ENCODE measurements at places on chromosomes 16 and 17.

DNA sequence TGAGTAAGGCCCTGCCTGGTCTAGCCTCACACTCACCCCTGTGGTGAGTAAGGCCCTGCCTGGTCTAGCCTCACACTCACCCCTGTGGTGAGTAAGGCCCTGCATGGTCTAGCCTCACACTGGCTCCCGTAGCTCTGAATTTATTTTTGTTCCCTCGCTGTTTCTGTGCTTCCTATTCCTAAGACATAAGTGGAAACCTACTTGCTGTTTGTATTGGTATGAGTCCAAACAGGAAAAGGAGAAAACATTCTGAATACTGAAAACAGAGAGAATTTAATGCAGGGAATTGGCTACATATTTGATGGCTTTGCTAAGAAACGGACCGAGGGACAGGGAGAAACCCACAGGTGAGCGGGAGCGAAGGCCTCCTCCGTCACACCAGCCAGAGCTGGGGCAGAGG lies 267.8 kb downstream of the FOXL1 start:
- H3K27me3 ChIP-seq = no peaks in the 10 kb centered on the region
- no peaks in the 10 kb centered on the region for H3K4me1 ChIP-seq

GRCh38 chr16:81366316-81366932 lies 51.7 kb downstream of the GAN start:
- DNase-seq = no peak
- H3K4me1 ChIP-seq = no peaks in the 10 kb centered on the region
- H3K27ac ChIP-seq = no peak overlapping the region
- no peaks in the 10 kb centered on the region for H3K27me3 ChIP-seq
- peaks cover 8% of the 10 kb centered on the region for H3K36me3 ChIP-seq
- no peak overlapping the region for H3K4me3 ChIP-seq

- no peaks in the 10 kb centered on the region for H3K36me3 ChIP-seq
- peak; percentile 26 for DNase-seq
- peak overlapping the region; percentile 19 for H3K27ac ChIP-seq
- H3K4me1 ChIP-seq = peaks cover 15% of the 10 kb centered on the region
Observed at GRCh38 chr16:55000595-55000994, 69.9 kb downstream of the IRX5 start.

GRCh38 chr16:8655184-8655717 lies 19.2 kb upstream of the ABAT start:
- H3K27me3 ChIP-seq = no peaks in the 10 kb centered on the region
- H3K4me3 ChIP-seq = no peak overlapping the region
- H3K36me3 ChIP-seq = no peaks in the 10 kb centered on the region
- no peaks in the 10 kb centered on the region for H3K4me1 ChIP-seq

- H3K4me1 ChIP-seq = no peaks in the 10 kb centered on the region
- no peaks in the 10 kb centered on the region for H3K27me3 ChIP-seq
- H3K4me3 ChIP-seq = no peak overlapping the region
- no peaks in the 10 kb centered on the region for H3K36me3 ChIP-seq
- no peak overlapping the region for H3K27ac ChIP-seq
- no peak for DNase-seq
Observed at GRCh38 chr17:19590912-19591551, 57.4 kb downstream of the SLC47A1 start.

- H3K4me3 ChIP-seq = no peak overlapping the region
- no peak overlapping the region for H3K27ac ChIP-seq
- peak; percentile 30 for DNase-seq
- no peaks in the 10 kb centered on the region for H3K4me1 ChIP-seq
- no peaks in the 10 kb centered on the region for H3K27me3 ChIP-seq
- H3K36me3 ChIP-seq = no peaks in the 10 kb centered on the region
Observed at GRCh38 chr16:86874141-86874540, 295.8 kb downstream of the FOXL1 start.

DNA sequence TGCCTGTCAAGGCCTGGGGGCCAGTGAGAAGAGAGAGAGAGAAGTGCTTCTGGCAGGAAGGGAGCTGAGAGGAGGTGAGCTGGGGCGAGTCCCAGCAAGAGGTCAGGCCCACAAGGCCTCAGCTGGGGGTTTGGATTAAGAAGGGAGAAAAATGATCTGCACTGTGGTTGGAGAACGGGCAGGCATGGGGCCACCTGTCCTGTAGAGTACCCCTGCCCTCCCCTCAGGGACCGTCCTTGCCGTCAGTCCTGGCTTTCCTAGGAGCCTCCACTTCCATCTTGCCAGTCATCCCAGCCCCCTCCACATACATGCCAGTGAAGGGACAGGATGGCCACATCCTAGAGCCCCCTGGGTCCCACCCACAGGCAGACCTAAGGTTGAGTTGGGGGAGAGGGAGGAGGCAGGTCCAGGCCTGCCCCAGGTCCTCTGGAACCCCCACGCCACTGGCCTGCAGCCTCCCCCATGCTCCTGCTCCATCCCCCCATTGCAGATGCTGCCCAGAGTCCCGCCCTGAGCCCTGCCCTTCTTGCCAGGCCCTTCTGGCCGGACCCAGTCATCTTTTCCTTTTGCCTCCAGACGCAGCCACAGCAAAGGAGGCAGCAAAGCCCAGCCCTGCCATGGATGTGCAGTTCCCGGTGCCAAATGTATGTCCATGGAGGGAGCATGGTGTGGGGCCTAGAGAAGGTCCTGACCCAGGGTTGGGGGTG lies 18.9 kb downstream of the KATNB1 start:
- H3K27me3 ChIP-seq = no peaks in the 10 kb centered on the region
- H3K27ac ChIP-seq = no peak overlapping the region
- no peak for DNase-seq
- H3K36me3 ChIP-seq = peaks cover 3% of the 10 kb centered on the region
- H3K4me1 ChIP-seq = peaks cover 6% of the 10 kb centered on the region
- H3K4me3 ChIP-seq = no peak overlapping the region

GRCh38 chr16:58628845-58629732 lies 537 bp downstream of the CNOT1 start:
- H3K27ac ChIP-seq = peak overlapping the region; percentile 99
- peak overlapping the region; percentile 87 for H3K4me3 ChIP-seq
- 0 out of 2 replicates have a peak, but pooled peaks cover 2% of the 10 kb centered on the region for H3K36me3 ChIP-seq
- H3K27me3 ChIP-seq = no peaks in the 10 kb centered on the region

GRCh38 chr17:2240541-2240940 lies 63.0 kb downstream of the SMG6 start:
- DNase-seq = no peak
- H3K4me3 ChIP-seq = no peak overlapping the region
- H3K36me3 ChIP-seq = peaks cover 2% of the 10 kb centered on the region
- H3K4me1 ChIP-seq = no peaks in the 10 kb centered on the region
- H3K27me3 ChIP-seq = no peaks in the 10 kb centered on the region

- no peak for DNase-seq
- H3K4me1 ChIP-seq = 0 out of 2 replicates have a peak, but pooled peaks cover 4% of the 10 kb centered on the region
- H3K27ac ChIP-seq = peak overlapping the region; percentile 11
- H3K4me3 ChIP-seq = no peak overlapping the region
- no peaks in the 10 kb centered on the region for H3K36me3 ChIP-seq
Observed at GRCh38 chr16:27241658-27242057, 26.9 kb downstream of the NSMCE1 start.

- DNase-seq = no peak
- no peak overlapping the region for H3K4me3 ChIP-seq
- no peaks in the 10 kb centered on the region for H3K36me3 ChIP-seq
Observed at GRCh38 chr16:80299416-80299815, 241.4 kb upstream of the DYNLRB2 start.

GRCh38 chr17:73667181-73667959 lies 23.1 kb upstream of the SDK2 start:
- H3K36me3 ChIP-seq = no peaks in the 10 kb centered on the region
- H3K27ac ChIP-seq = no peak overlapping the region
- no peaks in the 10 kb centered on the region for H3K4me1 ChIP-seq
- H3K27me3 ChIP-seq = no peaks in the 10 kb centered on the region

DNA sequence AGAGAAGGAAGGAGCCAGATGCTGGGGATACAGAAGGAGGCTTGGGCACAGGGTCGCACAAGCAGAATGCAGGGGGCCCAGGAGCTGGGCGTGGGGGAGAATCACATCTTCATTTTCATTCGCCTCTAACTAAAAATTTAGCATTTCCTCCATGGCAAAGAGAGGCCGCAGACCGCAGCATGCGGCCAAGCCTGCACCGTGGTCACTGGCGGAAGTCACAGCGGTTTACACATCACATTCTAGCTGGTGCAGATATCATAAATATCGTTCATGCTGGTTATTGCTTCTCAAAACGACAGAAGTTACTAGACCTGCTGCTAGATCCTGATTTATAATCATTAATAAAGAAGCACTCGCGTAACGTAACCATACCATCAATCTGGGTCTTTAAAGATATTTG lies 162.0 kb downstream of the NTN1 start:
- no peak for DNase-seq
- no peaks in the 10 kb centered on the region for H3K4me1 ChIP-seq
- H3K27me3 ChIP-seq = no peaks in the 10 kb centered on the region
- no peak overlapping the region for H3K4me3 ChIP-seq
- H3K27ac ChIP-seq = no peak overlapping the region
- H3K36me3 ChIP-seq = no peaks in the 10 kb centered on the region

- H3K27ac ChIP-seq = no peak overlapping the region
- H3K4me1 ChIP-seq = peaks cover 8% of the 10 kb centered on the region
- no peaks in the 10 kb centered on the region for H3K36me3 ChIP-seq
- no peaks in the 10 kb centered on the region for H3K27me3 ChIP-seq
- no peak for DNase-seq
Observed at GRCh38 chr16:2953706-2954627, 10.1 kb upstream of the KREMEN2 start.

GRCh38 chr16:51752438-51752995 lies 601.4 kb upstream of the SALL1 start:
- no peaks in the 10 kb centered on the region for H3K27me3 ChIP-seq
- DNase-seq = no peak
- H3K36me3 ChIP-seq = no peaks in the 10 kb centered on the region
- no peaks in the 10 kb centered on the region for H3K4me1 ChIP-seq
- no peak overlapping the region for H3K27ac ChIP-seq

DNA sequence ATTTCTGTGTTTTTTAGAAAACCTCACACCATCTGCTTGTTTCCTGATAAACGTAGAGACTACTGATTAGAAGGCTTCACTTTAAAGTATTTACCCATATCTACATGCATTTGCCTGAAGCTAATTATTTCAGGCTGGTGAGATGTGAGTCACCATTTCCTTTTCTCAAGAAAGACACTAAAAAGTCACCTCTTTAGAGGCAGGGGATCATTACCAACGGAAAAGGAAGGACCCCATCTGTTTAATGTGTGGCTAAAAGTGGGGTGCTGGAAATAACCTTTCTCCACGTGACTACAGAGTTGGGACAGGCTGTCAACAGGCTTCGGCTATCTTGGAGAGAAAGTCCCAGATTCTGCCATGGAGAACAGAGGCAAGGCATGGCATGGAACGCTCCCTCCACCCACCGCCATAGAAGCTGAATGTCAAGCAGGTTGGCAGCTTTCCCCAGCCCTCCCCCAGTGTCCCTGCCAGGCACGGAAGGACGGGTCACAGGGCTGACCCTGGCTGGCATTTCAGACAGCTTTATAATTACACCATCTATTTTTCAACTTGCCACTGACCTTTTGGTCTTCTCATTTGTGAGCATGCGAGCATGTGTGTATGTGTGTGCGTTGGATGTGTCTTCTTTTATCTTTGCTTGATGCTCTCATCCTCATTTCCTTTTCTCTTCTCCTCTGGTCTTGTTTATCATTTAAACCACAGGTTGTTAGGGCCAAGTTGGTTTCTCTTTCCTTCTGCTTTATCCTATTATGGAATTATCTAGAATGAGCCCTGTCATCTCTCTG lies 157.0 kb downstream of the CPPED1 start:
- no peak overlapping the region for H3K27ac ChIP-seq
- H3K27me3 ChIP-seq = no peaks in the 10 kb centered on the region
- H3K4me3 ChIP-seq = no peak overlapping the region
- H3K36me3 ChIP-seq = no peaks in the 10 kb centered on the region
- DNase-seq = no peak
- no peaks in the 10 kb centered on the region for H3K4me1 ChIP-seq

DNA sequence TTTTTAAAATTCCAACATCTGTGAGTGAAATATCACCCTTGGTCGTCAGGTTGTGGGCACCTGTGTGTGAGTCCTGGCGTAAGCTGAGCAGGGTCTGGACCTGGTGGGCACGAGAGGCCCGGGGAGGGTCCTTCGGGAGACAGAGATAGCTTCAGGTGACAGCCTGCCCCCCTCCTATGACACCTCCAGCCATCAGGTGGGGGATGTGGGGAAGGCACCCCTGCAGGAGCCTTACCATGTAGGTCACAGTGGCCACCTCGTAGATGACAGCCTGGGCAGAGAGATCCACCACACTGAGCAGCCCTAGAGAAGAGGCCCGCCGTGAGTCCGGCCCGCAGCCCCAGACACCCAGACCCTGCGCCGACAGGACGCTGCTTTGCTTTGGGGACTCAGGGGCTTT lies 11.2 kb downstream of the SLC47A2 start:
- H3K4me3 ChIP-seq = no peak overlapping the region
- H3K27me3 ChIP-seq = no peaks in the 10 kb centered on the region
- no peak for DNase-seq
- peaks cover 13% of the 10 kb centered on the region for H3K4me1 ChIP-seq

DNA sequence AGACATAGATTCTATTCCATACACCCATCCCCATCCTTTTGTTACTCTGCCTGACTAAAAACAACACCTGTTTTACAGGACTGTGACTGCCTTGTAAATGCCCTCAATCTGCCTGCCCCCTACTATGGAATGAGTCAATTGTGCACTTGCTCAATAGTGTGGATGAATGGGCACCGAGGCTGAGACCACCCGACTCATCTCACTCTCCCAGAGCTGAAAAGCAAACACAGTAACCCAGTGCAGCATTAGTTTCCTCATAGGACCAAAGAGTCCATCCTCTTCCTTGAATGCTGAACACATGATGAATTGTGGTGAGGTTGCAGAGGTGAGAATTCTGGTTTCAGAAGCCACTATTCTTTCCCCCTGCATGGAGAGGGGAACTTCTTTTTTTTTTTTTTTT lies 233.7 kb downstream of the ZFHX3 start:
- DNase-seq = no peak
- H3K27me3 ChIP-seq = no peaks in the 10 kb centered on the region
- no peaks in the 10 kb centered on the region for H3K4me1 ChIP-seq
- H3K4me3 ChIP-seq = no peak overlapping the region
- H3K36me3 ChIP-seq = no peaks in the 10 kb centered on the region

DNA sequence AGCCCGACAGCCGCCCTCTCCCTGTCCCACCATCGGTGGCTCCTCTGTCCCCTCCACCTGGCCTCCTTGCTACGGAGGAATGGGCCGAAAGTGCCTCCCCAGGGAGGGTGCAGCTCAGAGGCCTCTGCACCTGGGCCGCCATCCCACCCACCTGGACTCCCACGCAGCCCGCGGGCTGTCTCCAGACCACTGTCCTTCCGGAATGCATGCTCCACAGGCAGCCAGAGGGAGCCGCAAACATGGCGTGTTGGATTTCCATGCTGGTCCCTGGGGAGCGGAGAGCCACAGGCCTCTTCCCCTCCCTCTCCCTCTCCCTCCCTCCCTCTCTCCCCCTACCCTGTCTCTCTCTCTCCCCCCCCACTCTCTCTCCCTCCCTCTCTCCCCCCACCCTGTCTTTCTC lies 3.0 kb downstream of the SSTR5 start:
- no peak for DNase-seq
- no peaks in the 10 kb centered on the region for H3K27me3 ChIP-seq
- peaks cover 16% of the 10 kb centered on the region for H3K4me1 ChIP-seq
- H3K36me3 ChIP-seq = no peaks in the 10 kb centered on the region

GRCh38 chr16:31568577-31569359 lies 41.1 kb downstream of the AHSP start:
- no peak overlapping the region for H3K27ac ChIP-seq
- no peaks in the 10 kb centered on the region for H3K27me3 ChIP-seq
- H3K4me1 ChIP-seq = no peaks in the 10 kb centered on the region
- no peak overlapping the region for H3K4me3 ChIP-seq

GRCh38 chr17:72021417-72022041 lies 99.3 kb upstream of the SOX9 start:
- DNase-seq = no peak
- H3K4me1 ChIP-seq = no peaks in the 10 kb centered on the region

GRCh38 chr16:82439678-82440293 lies 187.0 kb upstream of the CDH13 start:
- no peaks in the 10 kb centered on the region for H3K27me3 ChIP-seq
- H3K4me3 ChIP-seq = no peak overlapping the region
- no peaks in the 10 kb centered on the region for H3K36me3 ChIP-seq
- H3K4me1 ChIP-seq = peaks cover 17% of the 10 kb centered on the region
- peak overlapping the region; percentile 24 for H3K27ac ChIP-seq
